Lung (tissue), 17 donors: ENCODE measurements at places on chromosomes 1 and 21. TPM values are rescaled to one million over a fixed set of nuclear protein-coding genes. Genes with fewer than 3 reads are reported as not detected.

DNA sequence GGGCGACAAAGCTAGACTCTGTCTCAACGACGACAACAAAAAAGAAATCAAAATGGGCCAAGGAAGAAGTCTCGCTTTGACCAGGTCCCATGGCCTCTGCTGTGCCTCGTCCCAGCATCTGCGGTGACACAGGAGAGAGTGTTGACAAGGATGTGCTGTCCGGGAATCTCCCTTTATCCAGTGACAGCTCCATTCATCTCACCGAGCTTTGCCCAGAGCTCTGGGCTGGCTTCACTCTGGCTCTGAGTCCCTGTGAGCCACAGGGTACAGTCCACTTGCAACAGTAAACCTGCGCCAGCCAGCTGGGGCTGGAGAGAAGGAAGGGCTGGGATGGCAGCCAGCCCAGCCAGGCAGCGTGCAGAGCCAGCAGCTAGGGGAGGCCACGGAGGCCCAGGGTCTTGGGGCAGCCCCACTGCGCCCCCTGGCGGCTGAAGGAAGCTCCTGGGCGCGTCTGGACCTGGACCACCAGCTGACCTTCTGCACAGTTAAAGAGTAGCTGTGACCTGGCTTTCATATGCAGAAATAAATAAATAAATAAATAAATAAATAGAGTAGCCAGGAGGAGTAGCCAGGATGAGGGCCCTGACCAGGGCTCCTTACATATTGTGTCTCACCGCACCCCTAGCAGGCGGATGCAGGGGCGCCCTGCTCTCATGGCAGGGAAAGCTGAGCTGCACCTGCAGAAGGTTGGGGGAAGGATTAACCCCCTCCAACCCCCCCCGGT lies 29.7 kb downstream of the ENO1 start:
- DNase-seq: peak; percentile 96

DNA sequence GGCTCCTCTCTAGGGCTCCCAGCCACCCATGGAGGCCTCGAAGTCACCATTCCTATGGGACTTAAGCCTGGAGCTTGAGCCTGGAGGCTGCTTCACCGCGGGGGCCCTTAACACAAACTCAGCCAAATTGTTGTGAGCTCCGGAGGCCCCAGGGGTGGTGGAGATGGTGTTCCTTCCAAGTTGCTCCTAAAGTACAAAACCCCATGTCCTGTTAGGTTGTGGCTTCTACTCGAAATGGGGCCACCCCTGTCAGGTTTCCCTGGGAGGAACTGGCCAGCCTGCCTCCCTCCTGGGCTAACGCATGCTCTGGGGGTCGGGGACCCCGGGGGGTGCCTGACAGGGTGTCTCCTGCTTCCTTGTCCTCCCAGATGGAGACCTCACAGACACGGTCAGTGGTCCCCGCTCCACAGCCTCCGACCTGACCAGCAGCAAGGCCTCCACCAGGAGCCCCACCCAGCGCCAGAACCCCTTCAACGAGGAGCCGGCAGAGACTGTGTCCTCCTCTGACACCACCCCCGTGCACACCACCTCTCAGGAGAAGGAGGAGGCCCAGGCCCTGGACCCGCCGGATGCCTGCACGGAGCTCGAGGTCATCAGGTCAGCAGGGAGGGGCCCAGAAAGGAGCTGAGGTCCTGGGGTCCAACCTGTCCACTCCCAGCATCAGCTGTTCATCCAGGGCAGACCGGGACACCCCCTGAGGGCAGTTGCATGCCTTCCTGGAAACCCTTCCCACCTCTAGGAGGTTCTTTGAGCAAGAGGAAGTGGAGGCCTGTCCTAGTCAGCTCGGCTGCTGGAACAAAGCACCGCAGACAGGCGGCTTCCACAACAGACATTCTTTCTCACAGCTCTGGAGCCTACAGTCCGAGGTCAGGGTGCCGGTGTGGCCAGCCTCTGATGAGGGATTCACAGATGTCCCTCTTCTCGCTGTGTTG lies 10.8 kb upstream of the SLC25A34 start:
- no peak for DNase-seq

GRCh38 chr21:19523061-19523460 lies 1119.5 kb upstream of the TMPRSS15 start:
- DNase-seq: no peak

Gene FMOD
- total RNA-seq: 46.3 TPM

Gene RNPEP
- total RNA-seq: 74.9 TPM

GRCh38 chr1:235622936-235623779 lies 26.4 kb downstream of the GNG4 start:
- no peak for DNase-seq
